Activated T-helper 1 cell treated with anti-CD3 and anti-CD28 coated beads, Interleukin-2, amount 50 U/mL, for 16 hours (primary cell): ENCODE measurements at places on chromosomes 2 and 18.

DNA sequence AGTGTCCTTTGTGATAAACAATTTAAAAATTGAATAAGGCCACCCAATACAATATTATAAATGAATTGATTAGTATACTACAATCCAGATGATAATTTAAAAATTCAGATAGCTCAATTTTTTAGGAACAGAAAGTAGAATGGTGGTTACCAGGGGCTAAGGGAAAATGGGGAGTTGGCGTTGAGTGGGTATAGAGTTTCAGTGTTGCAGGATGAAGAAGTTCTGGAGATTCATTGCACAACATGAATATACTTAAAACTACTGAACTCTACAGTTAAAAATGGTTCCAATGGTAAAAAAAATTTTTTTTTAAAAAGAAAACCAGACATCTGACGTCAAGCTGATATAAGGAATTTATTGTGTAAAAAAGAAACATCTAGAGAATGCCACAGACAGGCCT, 20.9 kb downstream of the SLC39A6 start:
- DNase-seq = no peak

- no peak for DNase-seq
Measured at GRCh38 chr2:4416431-4416830, 713.1 kb downstream of the DCDC2C start.

- no peak for DNase-seq
Measured at GRCh38 chr2:112174383-112174782, 36.2 kb downstream of the FBLN7 start.

GRCh38 chr2:157440404-157441071, 3.4 kb downstream of the CYTIP start:
- no peak for DNase-seq

GRCh38 chr2:105886687-105887086, 142.0 kb downstream of the NCK2 start:
- DNase-seq = no peak

- no peak for DNase-seq
Measured at GRCh38 chr18:63150942-63151421, 168.6 kb downstream of the BCL2 start.

DNA sequence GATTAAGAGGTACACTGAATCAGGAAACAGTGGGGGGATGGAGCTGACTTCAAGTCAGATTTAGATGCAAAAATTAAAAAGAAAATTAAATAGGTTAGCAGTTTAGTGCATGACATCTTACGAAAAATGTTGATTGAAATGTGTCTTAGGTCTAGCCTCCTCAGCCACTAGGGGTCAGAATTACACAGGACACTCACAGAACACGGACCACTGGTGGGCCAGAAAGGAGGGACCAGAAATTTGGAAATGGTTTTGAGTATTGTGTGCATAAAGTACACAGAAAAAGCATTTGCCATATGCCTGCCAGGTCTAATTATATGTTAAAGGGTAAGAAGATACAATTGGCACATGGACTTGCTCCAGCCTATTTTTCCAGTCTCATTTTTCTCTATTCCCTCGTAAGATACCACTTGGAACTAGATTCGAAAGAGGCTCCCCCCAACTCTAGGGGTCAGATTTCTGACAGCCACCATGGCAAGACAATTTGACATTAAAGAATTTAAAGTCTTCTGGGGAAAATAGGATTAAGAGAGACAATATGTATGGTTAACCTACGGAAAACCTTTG, 550.2 kb upstream of the SETBP1 start:
- no peak for DNase-seq

DNA sequence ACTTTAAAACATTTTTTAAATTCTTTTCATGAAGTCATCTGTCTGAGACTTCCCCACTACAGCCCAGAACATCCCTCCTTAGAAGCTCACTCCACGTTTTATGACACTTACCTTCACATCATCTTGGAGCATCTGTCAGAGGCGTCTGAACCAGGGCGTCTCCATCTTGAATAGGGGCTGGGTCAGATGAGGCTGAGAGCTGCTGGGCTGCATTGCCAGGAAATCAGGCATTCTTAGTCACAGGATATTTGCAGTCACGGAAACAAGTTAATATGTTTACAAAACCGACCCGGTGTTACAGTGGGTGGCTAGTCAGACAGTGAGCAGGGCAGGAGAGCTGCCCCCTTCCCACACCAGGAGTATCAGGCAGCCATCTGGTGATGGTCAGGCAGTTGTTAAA, 456.5 kb downstream of the FBXO15 start:
- DNase-seq = no peak

GRCh38 chr2:66559672-66560071, 124.7 kb downstream of the MEIS1 start:
- no peak for DNase-seq

DNA sequence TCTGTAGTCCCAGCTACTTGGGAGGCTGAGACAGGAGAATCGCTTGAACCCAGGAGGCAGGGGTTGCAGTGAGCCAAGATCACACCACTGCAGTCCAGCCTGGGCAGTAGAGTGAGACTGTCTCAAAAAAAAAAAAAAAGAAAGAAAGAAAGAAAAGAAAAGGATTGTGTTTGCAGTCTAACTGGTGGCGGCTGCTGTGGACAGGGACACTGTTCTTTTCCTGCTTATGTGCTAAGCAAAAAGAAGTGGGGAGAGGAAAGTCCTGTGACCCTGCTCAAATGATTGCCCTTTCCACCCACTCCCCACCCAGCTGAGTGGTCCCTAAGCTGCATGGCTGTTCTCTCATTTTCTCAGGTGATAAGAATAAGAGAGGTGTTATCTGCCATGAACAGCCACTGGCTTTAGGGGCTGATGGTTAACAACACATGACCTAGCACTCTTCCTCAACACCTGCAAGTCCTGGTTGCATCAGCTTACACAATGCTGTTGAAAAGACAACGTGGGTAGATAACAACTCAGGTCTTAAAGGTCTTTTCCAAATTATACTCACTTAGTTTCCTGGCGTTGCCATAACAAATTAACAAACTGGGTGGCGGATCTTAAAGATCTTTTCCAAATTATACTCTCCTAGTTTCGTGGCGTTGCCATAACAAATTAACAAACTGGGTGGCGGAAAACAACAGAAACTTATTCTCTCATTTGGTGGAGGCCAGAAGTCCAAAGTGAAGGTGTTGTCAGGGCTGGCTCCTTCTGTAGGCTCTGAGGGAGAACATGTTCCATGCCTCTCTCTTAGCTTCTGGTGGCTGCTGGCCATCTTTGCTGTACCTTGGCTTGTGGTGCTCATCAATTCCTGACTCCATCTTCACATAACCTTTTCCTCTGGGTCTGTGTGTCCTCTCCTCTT, 90.3 kb upstream of the RTN4 start:
- no peak for DNase-seq
